ENCODE measurements at places on chromosomes 12 and 14.

- no peak for DNase-seq
Measured at GRCh38 chr12:74563927-74564326, 26.3 kb downstream of the ATXN7L3B start.

DNA sequence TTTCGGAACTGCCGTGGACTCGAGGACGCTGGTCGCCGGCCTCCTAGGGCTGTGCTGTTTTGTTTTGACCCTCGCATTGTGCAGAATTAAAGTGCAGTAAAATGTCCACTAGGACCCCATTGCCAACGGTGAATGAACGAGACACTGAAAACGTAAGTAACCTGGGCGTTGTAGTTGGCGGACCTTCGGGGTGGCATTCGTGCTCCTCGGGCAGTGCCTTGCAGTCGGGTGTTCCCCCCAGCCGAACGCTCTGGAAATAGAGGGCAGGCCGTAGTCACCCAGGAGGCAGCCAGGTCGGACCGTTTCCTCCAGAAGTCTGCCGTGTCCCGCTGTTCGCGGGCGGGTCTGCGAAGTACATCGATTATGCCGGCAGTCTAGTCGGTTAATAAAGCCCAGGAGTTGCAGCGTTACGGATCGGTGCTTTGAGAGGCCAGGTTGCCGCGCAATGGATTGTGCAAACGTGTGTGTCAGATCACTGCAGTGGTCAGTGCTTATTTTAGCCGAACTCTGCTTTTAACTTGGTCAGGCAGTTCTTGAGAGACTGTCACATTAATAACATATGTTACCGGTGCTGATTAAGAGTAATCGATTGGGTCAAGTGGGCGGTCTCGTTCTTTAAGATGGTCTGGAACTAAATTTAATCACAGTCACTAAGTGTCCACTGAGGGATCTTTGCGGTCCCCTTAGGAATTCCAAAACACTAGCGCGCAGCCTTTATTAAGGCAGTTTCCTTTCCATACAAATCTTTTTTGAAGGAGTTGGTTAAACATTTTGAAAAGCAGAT, 906 bp downstream of the MARK3 start:
- DNase-seq: peak; percentile 27

DNA sequence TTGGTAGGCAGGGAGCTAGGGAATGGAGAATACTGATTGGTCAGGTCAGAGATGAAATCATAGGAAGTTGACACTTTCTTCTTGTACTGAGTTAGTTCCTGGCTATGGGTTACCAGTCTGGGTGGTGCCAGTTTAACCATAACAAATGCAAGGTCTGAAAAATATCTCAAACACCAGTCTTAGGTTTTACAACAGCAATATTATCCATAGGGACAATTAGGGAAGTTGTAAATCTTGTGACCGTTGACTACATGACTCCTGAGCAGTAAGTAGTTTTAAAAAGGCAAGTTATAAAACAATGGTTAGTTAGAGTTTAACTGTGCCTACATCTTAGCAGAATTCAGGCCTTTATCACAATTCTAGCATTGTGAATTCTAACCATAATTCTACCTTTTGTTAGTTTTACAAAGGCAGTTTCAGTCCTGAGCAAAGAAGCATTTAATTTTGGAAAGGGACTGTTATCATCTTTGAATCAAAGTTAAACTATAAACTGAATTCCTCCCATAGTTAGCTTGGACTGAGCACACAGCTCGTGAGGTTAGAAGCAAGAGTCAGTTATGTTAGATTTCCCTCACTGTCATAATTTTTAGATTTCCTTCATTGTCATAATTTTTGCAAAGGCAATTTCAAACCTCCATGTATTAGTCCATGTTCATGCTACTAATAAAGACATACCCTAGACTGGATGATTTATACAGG, 19.7 kb upstream of the MON2 start:
- DNase-seq: no peak

DNA sequence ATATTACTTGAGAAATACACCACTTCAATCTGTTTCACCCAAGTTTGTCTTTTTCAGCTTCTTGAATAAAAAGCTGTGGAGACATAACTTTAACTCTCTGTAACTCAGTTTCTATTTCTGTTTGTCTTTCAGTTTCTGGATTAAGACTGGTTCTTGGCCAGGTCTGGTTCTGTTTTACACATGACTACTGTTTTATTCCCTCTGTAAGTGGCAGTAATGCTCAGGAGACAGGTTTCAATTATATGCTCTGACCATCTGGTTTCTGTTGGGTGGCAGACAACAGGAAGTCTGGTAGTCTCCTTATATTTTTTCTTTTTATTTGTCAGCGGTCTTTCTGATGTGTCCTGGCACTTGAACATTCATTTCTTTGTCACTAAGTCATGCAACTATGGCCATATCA, 102.9 kb downstream of the RPS29 start:
- DNase-seq: no peak

- peak; percentile 7 for DNase-seq
Measured at GRCh38 chr14:68199554-68200151, 380.1 kb downstream of the RAD51B start.

- no peak for DNase-seq
Measured at GRCh38 chr14:50027816-50028215, 88.6 kb downstream of the VCPKMT start.

DNA sequence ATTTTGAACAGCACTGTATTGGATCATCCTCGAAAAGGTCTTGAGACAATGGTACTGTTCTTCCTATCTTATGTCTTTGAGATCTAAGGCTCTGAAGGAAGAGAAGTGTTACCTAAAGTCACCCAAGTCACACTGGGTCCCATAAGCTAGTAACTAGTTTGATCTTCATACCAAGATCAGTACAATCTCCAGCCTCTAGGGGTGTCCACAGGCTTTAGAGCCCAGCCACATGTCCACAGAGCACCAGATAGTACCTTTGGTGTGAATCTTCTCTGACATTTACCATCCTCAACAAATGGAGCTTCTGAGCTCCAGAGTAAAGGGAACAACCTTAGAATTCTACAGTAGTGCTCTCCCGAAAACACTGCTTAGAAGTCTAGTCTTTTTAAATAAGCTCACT, 78.7 kb downstream of the KSR2 start:
- no peak for DNase-seq

DNA sequence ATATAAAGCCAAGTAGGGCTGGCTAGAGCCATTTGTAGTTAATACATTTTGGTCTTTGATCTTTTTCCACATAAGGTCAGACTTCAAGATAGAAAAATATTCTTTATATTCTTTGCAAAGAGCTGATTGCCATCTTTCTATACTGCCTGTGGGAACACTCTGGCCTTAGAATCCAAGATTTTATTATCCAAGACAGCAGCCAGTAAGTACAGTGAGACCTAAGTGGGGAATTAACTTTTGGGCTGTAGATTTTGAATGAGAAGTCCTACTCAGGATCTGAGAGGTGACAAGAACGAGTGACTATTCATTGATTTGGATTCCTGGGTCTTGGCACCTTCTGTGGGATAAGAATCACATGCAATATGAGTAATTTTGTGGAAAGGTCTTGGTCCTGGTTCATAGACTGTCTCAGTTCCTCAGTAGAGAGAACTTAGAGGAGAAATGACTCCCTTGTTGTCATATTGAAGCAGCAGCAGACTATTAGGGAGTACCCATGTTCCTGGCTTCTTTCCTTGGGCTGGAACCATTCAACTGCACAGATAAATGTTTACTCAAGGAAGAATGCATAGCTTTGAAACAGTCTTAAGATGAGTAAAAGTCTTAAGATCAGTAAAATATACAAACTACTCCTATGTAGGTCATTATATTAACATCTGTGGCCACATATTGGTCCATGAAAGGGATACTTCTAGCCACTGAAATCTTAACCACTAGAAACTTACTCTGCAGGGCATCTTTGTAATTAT, 353.8 kb downstream of the RAD51B start:
- peak; percentile 49 for DNase-seq

- no peak for DNase-seq
Measured at GRCh38 chr12:61869796-61870195, 390.4 kb upstream of the USP15 start.

DNA sequence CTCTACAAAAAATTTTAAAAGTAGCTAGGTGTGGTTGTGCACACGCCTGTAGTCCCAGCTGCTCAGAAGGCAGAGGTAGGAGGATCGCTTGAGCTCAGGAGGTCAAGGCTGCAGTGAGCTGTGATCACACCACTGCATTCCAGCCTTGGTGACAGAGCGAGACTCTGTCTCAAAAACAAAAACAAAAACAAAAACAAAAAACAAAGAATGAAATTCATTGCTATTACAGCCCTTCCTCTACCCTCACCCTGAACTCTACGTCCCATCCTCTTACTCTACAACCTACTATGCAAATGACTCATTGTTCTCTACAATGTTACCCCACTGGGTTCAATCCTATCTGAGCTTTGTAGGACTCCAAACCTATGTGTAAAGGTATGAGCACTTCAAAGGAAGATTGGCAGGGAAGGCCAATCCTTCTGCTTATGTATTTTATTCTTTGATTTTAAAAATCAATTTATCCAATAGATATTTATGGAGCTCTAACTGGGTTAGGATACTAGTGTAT, 39.3 kb downstream of the NINJ2 start:
- no peak for DNase-seq

DNA sequence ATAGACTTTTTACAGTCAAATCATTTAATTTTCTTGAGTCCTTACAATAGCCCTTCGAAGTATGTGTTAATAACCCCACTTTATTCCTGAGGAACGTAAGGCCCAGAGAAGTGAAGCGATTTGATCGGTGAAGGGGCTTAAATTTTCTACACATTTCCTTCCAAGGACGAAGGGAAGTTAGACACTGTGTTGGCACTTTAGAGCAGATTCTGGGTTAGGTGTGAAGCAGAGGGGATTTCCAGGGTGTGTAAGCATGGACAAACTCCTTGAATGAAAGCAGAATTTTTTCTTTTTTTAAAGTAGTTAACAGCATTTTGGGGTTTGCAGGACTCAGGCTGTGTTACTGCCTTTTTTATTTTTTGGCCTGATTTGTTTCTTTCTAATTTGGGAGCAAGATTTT, 38.9 kb downstream of the PRORP start:
- DNase-seq: peak; percentile 23

GRCh38 chr14:54470701-54471100, 18.1 kb downstream of the GMFB start:
- DNase-seq: no peak

DNA sequence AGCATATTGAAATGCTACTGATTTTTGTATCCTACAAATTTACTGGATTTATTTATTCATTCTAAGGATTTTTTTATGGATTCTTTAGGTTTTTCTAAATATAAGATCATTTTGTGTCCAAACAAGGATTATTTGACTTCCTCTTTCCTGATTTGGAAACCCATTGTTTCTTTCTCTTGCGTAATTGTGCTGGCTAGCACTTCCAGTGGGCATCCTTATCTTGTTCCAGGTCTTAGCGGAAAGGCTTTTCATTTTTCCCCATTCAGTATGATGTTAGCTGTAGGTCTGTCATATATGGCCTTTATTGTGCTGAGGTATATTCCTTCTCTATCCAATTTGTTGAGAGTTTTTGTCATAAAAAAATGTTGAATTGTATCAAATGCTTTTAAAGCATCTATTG, 57.2 kb upstream of the RHOJ start:
- no peak for DNase-seq

GRCh38 chr12:114776731-114777442, 92.9 kb upstream of the TBX3 start:
- DNase-seq: peak; percentile 57

- no peak for DNase-seq
Measured at GRCh38 chr12:30707613-30708342, 12.1 kb upstream of the IPO8 start.

DNA sequence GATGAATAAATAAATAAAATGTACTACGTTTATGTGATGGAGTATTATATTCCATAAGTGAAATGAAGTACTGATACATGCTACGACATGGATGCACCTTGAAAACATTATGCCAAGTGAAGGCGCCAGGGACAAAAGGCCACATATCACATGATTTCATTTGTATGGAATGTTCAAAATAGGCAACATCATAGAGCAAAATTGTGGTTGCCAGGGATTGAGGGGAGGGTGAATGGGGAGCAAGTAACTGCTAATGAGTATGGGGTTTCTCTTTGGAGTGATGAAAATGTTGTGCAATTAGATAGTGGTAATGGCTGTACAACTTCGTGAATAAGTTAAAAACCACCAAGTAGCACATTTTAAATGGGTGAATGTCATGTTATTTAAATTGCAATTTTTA, 132.8 kb downstream of the SLC38A4 start:
- no peak for DNase-seq

DNA sequence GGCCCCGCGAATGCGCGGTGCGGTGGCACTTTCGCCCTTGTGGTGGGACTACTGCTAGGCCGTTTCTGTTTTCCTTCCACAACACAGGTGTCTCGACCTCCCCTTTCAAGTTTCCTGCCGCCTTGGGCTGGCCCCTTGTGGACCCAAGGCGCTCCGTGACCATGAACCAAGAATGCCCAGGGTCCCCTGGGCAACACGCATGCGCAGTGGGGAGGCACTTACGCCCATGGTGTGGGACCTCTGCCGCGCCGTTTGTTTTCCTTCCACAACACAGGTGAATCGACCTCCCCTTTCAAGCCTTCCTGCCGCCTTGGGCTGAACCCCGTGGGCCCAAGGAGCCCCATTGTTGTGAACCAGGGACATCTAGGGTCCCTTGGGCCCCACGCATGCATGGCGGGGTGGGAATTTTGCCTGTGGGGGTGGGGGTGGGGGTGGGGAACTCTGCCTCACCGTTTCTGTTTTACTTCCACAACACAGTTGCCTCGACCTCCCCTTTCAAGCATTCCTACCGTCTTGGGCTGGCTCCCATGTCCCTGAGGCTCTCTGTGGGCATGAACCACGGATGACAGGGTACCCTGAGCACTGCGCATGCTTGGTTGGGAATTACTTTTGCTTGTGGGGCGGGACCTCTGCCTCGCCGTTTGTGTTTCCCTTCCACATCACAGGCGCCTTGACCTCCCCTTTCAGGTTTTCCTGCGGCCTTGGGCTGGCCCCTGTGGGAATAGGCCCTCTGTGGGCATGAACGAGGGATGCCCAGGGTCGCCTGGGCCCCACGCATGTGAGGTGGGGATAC, 355.1 kb downstream of the ALG10 start:
- DNase-seq: no peak

- DNase-seq: no peak
Measured at GRCh38 chr14:104983231-104983721, 2.3 kb upstream of the CLBA1 start.

- DNase-seq: no peak
Measured at GRCh38 chr12:130357241-130357640, 19.6 kb downstream of the PIWIL1 start.

GRCh38 chr12:118055144-118055557, 5.8 kb downstream of the WSB2 start:
- DNase-seq: peak; percentile 88

- DNase-seq: no peak
Measured at GRCh38 chr14:90228478-90228877, 27.9 kb upstream of the PSMC1 start.

- DNase-seq: no peak
Measured at GRCh38 chr14:42642787-42643186, 1036.1 kb downstream of the LRFN5 start.

- no peak for DNase-seq
Measured at GRCh38 chr14:56694609-56695008, 115.0 kb downstream of the TMEM260 start.

DNA sequence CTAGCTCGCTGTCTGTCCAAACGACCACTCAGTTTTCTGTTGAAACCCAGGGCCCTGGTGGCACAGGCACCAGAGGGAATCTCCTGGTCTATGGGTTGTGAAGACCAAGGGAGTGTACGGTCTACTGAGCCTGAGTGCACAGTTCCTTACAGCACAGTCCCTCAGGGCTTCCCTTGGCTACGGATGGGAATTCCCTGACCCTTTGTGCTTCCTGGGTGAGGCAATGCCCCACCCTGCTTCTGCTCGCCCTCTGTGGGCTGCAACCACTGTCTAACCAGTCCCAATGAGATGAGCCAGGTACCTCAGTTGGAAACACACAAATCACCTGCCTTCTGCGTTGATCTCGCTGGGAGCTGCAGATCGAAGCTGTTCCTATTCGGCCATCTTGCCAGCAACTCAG, 22.6 kb downstream of the GPHN start:
- no peak for DNase-seq

Data from RCC 7860 (cell line).